Ammon's horn (tissue), 1 donor: ENCODE measurements at places on chromosomes 2 and 18.
A peak's percentile ranks its signal among the peaks of the same experiment; 100 is the strongest.

DNA sequence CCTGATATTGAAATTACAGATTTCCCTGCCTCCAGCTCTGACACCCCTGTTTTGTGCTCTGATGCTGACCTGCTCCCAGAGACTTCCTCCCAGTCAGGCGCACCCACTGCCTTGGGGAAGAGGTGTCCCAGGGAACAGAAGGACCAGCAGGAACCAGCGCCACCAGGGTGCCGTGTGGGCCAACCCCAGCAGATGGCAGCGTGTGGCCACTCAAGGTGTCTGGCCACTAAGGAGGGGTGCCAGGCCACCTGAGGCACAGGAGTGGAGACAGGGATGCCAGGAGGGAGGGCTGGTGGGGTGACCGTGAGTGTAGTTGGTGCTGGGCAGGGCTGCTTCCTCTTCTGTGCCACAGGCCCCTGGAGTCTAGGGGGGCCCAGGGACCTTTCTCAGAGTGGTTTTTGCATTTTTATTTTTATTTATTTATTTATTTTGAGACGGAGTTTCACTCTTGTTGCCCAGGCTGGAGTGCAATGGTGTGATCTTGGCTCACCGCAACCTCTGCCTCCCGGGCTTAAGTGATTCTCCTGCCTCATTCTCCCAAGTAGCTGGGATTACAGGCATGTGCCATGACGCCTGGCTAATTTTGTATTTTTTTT, 56.0 kb downstream of the TEX44 start:
- peak; percentile 57 for DNase-seq

DNA sequence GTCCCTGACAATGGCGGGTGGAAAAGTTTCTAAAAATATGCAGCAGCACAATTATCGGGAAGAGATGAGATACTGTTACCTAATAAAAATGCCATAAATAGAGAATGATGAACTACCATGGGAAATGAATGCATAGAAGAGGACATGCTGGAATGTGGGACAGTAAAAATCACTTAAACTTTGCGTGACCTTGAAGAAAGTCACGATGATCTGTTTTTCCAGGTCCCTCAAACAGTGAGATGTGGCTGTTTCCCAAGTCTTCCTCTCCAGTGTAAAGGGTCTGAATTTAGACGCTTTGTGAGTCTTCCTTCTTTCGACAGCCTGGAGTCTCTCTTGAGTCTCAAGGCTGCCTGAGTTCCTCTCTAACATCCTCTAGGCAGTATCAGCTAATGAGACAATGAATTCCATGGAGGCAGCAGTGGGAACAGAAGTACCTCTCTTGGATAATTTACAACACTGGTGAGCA, 1.4 kb downstream of the CLUL1 start:
- DNase-seq: no peak

DNA sequence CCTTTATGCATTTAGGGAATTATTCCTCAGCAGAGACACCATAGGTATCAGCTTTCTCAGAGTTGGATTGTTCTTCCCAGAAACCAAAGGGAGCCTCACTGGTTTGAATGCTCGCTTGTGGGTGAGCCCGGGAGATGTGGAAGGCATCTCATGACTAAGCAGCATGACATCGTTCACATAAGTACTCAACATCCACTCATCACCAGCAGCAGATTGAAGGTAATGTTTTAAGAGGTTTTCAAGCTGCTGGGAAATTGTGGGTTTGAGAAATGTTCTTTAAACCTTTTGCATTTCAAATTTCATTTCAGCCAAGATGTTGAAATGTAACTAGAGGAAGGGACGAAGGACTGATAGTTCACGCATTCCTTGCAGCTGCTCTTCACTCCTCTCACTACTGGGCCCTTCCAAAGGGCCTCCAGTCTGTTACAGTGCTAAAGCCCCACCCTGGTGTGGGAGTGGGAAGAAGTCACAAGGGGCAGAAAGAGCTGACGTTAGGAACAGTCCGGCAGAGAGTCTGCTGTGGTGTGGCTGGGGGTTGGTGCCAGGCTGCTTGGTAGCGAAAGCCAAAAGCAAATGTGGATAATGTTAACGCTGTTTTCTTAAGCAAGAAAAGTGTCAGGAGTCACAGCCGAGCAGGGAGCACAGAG, 324.5 kb upstream of the EPHA4 start:
- DNase-seq: peak; percentile 23

DNA sequence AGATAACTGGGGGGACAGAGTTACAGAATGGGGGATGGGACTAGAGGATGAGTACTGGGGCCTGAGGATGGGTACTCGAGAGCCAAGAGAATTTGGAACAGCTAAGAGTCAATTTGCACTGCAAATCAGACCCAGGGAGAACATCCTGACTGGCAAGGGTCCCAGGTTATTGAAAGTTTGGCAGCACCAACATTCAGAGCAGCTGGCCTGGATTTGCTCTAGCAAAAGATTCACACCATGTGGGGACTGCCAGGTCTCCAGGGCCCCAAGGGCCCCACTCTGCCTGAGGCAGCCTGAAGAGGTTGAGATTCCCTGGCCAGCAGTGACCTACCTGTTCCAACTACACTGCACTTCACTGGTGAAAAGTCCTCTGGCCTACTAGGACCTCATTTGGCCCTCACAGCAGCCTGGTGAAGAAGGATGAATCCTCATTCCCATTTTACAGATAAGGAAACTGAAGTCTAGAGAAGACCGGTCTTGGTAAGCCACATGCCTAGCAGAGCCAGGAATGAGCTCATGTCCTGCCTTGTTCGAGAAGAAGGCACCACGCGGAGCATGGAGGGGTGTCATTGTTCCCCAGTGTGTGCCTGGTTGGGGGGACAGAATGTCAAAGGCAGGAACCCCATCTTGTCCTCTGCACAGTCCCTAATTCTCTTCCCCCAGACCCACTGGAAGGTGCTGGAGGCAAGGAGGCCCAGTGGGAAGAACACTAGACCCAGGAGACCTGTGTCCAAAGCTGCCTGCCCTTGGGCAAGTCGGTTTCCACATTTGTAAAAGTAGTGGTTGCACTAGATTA, 258.6 kb downstream of the TNS1 start:
- peak; percentile 67 for DNase-seq

- no peak for DNase-seq
These were observed 120.3 kb downstream of the ACOXL start for GRCh38 chr2:110852541-110853263.

- no peak for DNase-seq
These were observed 106.4 kb downstream of the KCNH7 start for GRCh38 chr2:162731917-162732804.

GRCh38 chr2:104850361-104851290, 3.3 kb upstream of the POU3F3 start:
- peak; percentile 55 for DNase-seq

GRCh38 chr2:55048508-55049042, 1.7 kb downstream of the RTN4 start:
- peak; percentile 67 for DNase-seq

GRCh38 chr2:43169987-43170386, 56.4 kb downstream of the ZFP36L2 start:
- DNase-seq: no peak

DNA sequence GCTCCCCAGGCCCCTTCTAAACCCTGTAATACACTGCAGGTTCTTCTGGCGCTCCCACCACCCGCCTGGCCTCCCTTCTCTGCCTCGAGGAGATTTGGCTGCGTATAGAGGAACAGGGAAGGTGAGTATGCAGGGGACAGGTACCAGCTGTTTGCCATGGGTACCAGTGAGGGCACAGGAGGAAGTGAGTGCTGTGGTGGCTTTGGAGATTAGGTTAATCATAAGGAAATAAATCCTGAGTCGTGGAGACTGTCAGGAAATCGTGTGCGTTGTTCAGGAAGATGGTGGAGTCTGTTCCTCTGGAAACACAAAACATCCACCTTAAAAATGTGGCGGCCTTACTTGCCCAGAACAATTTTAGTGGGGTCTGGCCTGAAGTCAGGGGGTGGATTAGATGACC, 230.4 kb downstream of the FAM210A start:
- DNase-seq: no peak

DNA sequence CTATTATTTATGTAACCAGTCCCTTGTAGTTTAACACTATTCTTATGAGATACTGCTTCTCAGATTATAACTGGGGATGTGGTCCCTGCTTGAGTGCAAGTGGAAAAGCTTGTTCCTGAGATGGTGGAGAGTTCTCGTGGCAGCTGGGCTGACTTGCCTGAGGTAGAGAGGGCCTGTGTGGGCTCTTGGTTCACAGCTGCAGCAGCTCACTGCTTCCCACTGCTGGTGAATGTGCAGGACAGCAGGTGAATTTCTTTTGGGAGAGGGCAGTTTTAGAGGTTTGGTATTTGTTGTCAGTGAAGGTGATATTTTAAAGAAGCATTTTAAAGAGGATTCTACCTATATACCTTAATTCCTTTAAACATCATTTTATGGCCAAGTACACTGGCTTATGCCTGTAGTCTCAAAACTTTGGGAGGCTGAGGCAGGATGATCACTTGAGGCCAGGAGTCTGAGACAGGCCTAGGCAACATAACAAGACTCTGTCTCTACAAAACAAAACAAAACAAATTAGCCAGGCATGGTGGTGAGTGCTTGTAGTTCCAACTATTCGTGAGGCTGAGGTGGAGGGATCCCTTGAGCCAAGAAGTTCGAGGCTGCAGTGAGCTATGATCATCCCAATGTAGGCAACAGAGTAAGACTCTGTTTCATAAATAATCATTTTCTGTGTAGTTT, 94.8 kb downstream of the MTA3 start:
- DNase-seq: peak; percentile 86

GRCh38 chr2:145286716-145287275, 766.9 kb upstream of the ZEB2 start:
- DNase-seq: no peak

DNA sequence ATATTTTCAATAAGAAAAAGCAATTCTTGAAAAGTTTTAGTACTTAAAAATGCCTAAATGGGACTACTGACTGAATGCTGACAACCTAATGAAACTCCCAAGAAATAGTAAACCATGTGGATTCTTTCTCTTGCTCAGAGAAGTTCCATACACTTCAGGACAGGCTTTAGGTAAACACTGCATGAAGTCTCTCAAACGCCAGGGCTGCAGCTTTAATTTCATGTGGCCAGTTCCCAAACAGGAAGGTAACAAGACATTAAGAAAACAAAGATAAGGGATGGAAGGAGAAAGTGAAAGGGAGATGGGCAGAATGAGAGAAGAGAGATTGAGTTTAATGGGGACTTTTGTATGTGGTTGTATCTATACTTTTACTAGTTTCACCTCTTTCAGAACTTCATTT, 734.7 kb upstream of the PKDCC start:
- DNase-seq: no peak

DNA sequence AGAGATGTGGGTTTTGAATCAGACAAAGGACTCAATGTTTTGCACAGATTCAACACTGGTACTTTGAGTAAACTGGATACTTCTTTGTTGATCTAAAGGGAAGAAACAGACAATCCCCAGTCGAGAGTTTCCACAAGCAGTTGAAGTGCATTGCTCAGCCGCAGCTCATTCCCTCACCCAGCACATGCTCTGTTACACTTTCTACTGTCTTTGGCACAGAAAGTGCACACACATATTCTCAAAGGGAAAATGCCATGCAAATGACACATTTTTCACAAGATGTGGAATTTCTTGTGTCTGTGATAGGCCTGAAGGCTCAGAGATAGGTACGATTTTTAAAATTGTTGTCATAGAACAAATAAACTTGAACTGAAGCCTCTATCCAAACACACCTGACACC, 258.9 kb upstream of the TRIB2 start:
- no peak for DNase-seq

GRCh38 chr2:8704906-8705305, 23.1 kb downstream of the ID2 start:
- no peak for DNase-seq

- no peak for DNase-seq
These were observed 161.5 kb upstream of the NT5C1B start for GRCh38 chr2:18750672-18751554.

- no peak for DNase-seq
These were observed 25.8 kb downstream of the TBC1D8 start for GRCh38 chr2:101125374-101125773.

DNA sequence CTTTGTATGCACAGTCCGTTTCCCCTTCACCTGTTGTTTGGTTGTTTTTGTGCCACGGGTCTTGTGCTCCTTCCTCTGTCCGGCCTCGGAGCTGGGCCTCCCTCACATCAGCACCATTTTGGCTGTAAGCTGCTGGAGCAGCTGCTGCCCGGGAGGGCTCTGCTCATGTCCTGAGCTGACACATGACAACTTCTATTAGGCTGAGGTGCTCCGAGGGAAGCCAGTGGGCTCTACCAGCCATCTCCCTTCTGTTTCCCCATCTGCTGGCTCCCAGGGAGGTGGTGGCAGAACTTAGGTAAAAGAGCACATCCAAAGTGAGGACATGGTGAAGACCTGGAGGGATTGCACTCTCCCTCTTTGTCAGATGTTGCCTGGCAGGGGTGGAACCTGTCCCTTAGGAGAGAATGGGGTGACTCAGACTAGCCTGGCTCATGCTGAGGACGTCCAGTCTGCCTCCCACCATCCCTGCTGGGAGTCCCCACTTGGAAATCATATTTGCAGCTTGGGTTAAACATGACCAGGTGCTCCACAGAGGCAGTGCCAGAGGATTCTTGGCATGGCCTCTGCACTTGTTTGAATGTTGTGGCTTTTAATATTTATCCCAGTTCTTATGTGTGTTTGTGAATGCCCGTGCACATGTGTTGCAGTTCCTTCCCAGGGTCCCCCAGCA, 49.8 kb upstream of the TNP1 start:
- no peak for DNase-seq

DNA sequence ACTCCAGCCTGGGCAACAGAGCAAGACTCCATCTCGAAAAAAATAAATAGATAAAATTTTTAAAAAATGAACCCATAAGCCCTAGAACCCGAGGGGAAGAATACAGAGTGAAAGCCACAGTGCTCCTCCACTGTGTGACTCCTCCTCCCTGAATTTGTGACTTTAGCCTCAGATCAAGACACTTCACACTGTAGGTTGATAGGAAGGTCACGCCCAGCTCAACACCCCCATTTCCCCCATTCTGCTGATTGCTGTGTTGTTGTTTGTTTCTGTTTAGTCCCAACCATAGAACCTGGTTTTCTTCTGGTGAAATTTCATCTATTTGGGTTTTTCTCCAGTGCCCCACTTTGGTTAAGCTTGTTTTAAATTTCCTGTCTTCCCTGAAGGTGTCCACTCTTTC, 102.2 kb downstream of the VIT start:
- DNase-seq: no peak

GRCh38 chr2:168320267-168320666, 72.9 kb upstream of the STK39 start:
- DNase-seq: no peak

- DNase-seq: no peak
These were observed 55.4 kb upstream of the COL5A2 start for GRCh38 chr2:189234991-189235390.
